Activated T-helper 1 cell treated with Interleukin-2 at 50 U/mL for 16 hours (primary cell): ENCODE measurements at places on chromosomes 3 and 15.

DNA sequence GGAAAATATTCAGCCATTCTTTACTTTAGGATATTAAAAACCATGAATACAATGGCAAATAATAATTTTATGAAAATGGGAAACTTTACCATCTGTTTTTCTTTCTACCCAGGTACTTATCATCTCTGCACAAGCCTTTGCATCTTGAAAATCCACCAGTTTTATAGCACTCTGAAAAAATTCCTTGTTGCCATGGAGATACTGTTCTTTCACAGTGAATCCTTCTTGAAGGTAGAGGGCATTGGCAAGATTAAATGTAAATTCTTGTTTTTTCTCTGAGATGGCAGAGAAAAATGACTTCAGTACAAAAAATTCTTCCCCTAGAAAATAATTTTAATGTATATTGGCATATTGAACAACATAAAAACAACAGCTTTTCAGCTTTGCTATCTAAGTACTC lies 6.9 kb downstream of the SERPINI2 start:
- DNase-seq: no peak

- DNase-seq: no peak
These were observed 27.1 kb upstream of the MAGEF1 start for GRCh38 chr3:184738982-184739381.

GRCh38 chr3:42190701-42191442 lies 75.1 kb downstream of the CCK start:
- DNase-seq: peak; percentile 37

DNA sequence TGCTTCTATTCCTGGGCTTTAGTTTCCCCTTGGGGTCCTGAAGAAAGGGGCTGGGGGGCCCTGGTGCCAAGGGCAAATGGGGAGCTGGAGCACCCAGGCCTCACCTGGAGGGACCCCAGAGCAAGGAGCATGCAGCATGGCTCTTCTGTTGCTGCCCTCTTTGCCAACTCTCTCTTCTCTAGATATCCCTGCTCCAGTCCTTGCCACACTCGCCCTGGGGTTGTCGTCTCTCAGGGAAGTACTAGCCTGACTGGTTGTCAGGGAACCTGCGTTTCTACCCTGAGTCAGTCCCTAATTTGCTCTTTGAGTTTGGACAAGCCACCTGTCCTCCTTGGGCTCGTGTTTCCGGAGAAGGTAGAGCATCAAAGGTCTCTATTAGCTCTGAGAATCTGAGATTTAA lies 63.7 kb upstream of the UBE2Q2 start:
- DNase-seq: no peak

DNA sequence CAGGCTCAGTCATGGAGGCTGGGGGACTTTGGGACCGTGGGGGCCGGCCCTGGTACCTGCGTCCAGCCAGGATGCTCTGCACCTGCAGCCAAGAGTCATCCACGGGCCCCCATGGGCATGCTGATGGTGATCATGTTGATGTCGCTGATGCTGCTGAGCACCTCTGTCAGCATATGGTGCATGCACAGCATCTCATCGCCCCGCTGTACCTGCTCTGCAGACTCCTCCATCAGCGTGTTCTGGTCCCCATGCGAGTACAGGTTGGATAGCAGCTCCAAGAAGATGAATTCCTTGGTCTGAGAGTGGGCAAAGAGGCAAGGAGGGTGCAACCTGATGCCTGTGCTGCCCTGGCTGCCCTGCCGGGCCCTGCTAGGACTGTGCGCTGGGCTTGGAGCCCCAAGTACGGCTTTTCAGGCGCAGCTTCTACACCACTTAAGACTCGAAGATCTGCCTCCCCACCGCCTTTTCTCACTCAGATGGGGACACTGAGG lies 7.2 kb downstream of the RPS17 start:
- DNase-seq: no peak

GRCh38 chr3:134468519-134468918 lies 17.3 kb downstream of the ANAPC13 start:
- no peak for DNase-seq

GRCh38 chr15:80055933-80056332 lies 3.5 kb upstream of the ZFAND6 start:
- no peak for DNase-seq

- DNase-seq: no peak
These were observed 1034.7 kb downstream of the FHIT start for GRCh38 chr3:60216462-60217075.

GRCh38 chr15:90957031-90957790 lies 2.5 kb downstream of the RCCD1 start:
- no peak for DNase-seq

- DNase-seq: no peak
These were observed 32.5 kb upstream of the ZKSCAN7 start for GRCh38 chr3:44522494-44522933.

GRCh38 chr3:46662771-46663551 lies 30.5 kb downstream of the ALS2CL start:
- DNase-seq: no peak

- no peak for DNase-seq
These were observed 122.2 kb downstream of the KCNH8 start for GRCh38 chr3:19270481-19270880.

DNA sequence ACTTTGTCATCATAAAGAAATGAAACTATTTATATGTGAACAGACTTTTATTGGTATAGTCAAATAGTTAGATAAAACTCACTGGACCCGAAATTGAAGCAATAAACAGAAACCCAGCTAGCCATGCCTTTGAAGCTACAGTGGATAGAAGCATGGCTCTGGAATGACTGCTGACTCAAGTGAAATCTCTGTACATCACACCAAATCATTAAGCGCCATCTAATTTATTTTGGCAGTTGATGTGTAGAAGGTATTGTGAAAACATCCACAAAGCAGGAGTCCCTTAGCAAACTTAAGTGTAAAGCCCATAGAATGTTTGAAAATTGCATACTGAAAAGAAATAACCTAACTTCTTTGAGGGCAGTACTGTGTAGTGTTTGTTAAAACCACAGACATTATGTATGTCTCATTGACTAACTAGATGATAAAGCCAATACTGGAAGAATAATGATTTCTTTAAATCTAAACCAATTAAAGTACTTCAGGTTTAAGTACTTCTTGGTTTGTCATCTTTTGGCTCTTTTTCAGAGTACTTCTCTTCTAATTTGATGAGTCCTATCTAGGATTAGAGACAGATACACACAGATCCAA lies 42.8 kb upstream of the FBXL22 start:
- no peak for DNase-seq

GRCh38 chr3:32877598-32877997 lies 59.8 kb downstream of the TRIM71 start:
- no peak for DNase-seq

DNA sequence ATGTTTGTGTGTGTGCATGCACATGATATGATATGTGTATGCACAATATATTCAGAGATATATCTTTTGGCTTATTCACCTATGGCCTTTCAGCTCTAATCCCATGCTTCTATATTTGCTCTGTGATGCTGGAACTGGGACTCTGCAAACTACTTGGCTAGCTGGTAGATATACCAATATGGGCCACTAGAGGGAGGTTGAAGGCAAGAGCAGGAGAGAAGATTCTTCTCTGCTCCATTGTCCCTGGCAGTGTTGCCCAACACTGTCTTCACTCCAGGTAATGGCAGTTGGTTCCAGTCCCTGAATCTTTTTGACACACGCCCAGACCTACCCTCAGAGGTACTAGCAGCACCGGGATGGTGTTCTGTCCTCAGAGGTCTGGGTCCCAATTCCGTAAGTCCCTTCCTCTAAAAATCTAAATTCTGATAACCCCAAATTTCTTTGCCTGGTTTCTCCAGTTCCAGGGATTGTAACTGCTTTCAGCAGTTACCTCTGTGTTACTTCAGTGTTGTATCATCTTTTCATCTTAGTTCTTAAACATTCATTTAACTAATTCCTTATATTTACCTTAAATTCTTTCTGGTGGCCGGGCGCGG lies 44.7 kb downstream of the GTPBP8 start:
- DNase-seq: no peak

DNA sequence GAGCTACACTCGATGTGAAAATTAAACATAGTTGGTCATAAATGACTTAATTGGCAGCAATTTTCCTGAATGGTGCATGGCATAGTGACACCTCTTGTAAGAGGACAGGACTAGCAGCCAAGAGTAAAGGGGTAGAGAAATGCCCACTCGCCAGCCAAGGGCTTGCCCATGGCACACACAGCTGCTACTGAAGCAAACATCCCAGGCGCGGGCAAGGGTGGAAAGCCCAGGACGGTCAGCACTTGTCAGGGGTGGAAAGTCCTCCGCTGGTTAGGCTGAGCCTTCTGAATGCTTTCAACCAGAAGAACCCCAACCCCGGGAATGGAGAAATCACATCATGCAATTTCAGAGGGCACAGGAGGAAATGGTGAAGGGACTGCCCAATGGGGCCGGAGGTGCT lies 31.6 kb downstream of the BDH1 start:
- no peak for DNase-seq

- no peak for DNase-seq
These were observed 32.4 kb downstream of the PEAK1 start for GRCh38 chr15:77387365-77388105.

- no peak for DNase-seq
These were observed 272.4 kb downstream of the FOXP1 start for GRCh38 chr3:71310980-71311660.

DNA sequence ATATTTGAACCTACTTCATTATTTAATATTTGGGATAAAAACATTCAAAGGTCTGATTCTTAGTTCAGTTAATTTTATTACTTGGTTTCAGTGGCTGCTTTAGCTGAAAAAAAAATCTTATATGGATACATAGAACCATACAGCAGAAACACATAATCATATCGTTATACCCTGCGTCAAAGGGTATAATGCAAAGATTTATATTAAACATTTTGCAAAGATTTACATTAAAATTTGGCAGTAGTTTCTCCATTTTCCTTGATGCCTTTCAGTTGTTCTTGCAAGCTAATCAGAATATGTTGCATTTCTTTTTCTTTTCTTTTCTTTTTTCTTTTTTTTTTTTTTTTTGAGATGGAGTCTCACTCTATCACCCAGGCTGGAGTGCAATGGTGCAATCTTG lies 31.4 kb downstream of the CLDN11 start:
- DNase-seq: no peak

DNA sequence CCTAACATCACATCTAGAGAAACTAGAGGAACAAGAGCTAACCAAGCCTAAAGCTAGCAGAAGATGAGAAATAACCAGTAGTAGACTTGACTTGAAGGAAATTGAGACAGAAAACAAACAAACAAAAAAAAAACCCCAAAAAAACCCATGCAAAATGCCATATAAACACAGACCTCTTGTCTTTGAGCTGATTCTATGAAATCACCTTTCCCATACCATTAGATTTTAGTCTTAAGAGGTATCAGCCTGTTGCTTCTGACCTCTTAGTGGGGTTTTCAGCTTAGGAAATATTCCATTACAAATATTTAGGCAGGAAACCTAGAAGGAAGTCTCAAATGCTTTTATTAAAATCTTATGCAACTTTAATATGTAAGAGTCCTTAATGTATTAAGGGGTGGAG lies 23.9 kb upstream of the ST3GAL6 start:
- no peak for DNase-seq

GRCh38 chr3:42547401-42547945 lies 34.3 kb downstream of the SEC22C start:
- peak; percentile 53 for DNase-seq

- DNase-seq: no peak
These were observed 35.7 kb downstream of the MRPL46 start for GRCh38 chr15:88431441-88431840.

- no peak for DNase-seq
These were observed 2.0 kb downstream of the SRGAP3 start for GRCh38 chr3:9247361-9247940.

DNA sequence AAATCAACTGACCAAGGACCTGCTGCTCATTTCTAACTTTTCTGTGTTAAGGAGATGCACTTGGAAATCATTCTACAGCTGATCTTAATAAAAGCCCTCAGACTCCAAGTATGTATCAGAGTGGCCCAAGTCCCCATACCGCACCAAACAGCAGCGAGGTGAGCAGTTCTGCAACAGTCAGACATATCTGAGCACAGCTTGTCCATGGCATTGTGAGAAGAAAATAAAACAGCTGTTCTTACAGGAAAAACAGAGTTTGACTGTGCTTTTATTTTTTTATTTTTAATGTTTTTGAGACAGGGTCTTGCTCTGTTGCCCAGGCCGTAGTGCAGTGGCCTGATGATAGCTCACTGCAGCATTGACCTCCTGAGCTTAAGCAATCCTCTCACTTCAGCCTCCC lies 131.8 kb downstream of the ADAMTS9 start:
- no peak for DNase-seq

- no peak for DNase-seq
These were observed 264.6 kb upstream of the TGFBR2 start for GRCh38 chr3:30341851-30342250.

DNA sequence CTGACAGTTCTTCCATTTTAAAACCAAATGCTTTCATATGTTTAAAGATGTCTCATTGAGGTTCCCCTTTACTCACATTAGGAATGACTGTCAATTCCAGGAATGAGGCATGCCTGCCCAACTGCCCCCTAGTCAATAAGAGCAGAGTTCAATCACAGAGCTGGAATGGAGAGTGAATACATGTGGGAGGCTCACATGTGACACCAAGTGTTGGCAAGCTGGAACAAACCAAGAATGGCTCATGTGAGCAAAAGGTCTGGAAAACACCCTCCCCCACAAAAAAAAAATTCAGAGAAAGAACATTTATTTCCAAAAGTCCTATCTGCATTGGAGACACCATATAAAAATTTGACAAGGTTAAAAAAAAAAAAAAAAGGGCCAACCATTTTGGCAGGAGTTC lies 3.7 kb downstream of the PBRM1 start:
- no peak for DNase-seq
